ENCODE measurements at places on chromosomes 3 and 15.

GRCh38 chr3:122004991-122005565, 17.0 kb downstream of the ILDR1 start:
- DNase-seq: no peak

GRCh38 chr3:50290161-50290641, 2.0 kb downstream of the IFRD2 start:
- DNase-seq: no peak

- DNase-seq: no peak
Measured at GRCh38 chr3:41819236-41819635, 142.7 kb downstream of the ULK4 start.

DNA sequence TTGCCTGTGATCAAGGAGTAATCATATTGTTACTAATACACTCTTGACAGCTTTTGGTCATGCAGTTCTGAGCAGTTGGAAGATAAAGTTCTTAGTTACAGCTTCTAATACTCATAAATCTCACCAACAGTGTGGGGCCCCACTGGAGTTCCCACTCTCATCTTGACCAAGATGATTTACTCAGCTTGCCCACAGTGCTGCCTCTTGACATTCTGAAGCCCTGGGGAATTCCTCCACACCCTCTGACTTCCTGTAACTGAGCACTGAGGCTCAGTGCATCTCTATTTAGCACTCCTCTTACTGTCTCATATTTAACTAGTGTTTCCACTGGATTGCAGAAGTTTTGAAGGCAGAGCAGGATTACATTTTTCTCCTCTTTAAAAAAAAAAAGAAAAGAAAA, 1.9 kb upstream of the ARL6IP5 start:
- DNase-seq: peak; percentile 56

DNA sequence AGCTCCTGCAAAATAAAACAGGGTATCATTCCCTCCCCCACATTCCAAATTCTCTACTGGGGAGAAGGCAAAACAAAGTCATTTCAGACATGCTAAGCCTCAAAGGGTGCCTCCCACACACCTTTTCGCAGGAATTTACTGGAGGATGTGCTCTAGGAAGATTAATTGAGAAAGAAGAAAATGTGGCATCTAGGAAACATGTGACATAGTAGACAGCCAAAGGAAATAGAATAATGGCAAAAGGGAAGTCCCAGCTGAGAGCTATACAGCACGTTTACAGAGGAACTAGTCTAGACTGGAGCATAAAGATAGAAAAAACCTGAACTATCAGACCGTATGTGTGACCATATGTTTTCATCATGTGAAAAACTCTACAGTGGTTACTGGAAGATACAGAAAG, 58.8 kb upstream of the MELTF start:
- no peak for DNase-seq

DNA sequence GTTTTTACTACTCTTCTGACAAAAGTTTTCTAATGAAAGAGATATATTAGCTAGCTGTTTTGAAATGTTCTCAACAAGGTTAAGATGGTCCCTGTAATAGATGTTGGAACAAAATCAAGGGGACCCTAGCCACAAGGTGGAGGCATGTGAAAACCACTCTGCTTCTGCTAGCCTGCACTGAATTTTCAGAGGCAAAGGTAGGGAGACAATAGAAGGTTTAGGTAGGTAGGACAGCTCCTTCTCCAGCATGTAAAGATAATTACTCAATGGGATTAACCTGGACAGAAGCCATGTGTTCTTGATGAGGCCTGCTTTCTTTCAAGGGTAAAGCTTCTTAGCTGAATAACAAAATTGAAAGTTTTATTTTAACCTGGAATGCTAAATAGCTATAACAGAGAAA, 333.5 kb downstream of the LSAMP start:
- DNase-seq: no peak

GRCh38 chr15:45439521-45440260, 61.3 kb upstream of the GATM start:
- DNase-seq: no peak

DNA sequence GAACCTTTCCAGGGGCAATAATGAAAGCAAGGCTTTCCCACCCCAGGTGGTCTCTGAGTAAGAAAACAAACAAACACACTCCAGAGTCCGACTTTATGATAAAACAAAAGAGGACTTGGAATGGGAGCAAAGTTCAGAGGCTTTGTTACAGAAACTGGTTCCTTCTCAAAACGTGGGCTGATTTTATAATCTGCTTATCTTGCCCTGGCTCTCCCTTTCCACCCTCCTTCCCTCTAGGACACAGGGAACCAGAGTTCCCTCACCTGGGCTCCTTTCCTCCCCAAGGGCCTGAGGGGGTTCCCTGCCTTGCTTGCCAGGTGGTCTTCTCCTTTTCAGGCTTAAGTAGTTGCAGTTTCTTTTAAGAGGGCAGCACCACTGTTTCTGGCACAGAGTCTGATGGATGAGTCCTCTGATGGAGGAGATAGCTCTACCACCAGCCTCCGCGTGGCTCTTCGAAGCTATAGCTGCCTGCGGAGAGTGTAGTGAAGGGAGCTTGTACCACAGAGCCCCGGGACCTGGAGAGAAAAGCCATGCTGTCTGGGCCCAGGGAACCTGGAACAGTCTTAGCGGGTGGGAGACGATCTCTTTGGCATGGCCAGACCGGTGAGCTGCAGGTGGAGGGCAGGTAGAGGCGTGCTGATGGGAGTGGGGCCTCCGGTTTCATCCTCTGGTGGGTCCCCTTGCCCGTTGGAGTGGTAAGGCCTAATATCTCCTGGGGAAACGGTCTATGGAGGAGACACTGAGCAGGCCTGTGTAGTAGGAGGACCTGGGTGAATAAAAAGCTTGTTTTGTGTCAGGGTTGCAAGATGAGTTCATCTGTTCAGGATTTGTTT, 68.7 kb downstream of the SMAD6 start:
- no peak for DNase-seq

DNA sequence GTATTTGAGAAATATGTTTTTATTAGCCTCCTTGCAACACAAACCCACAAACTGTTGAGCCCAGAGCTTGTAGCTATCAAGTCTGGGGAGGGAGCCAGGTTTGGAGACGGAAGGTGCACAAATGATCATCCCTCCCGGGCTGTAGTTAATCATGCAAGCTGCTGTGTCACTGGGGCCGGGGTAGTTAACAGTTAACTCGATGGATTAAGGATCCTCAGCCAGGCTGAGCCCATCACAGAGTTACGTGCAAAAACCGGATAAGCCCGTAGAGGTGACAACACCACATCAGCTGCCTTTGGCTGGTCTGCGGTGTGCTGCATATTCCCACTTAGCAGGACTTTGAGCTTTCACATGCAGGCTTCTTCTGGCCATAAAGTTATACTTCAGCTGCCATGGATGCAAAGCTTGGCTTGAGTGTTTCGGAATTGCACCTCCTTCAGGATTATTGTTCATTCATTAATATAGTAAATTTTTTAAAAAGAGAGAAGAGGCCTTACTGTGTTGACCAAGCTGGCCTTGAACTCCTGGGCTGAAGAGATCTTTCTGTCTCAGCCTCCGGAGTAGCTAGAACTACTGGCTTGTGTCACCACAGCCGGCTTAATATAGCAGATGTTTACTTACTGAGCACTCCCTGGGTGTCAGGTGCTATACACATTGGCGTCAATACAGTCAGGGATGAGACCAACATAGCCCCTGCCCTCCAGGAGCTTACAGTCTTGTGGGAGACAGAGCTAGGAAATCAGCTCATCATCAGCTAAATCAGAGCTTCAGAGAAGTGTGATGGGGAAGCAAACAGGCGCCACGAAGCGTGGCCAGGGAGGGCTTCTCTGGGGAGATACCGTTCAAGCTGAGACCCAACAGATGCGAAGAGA, 226.8 kb upstream of the BHLHE40 start:
- no peak for DNase-seq

DNA sequence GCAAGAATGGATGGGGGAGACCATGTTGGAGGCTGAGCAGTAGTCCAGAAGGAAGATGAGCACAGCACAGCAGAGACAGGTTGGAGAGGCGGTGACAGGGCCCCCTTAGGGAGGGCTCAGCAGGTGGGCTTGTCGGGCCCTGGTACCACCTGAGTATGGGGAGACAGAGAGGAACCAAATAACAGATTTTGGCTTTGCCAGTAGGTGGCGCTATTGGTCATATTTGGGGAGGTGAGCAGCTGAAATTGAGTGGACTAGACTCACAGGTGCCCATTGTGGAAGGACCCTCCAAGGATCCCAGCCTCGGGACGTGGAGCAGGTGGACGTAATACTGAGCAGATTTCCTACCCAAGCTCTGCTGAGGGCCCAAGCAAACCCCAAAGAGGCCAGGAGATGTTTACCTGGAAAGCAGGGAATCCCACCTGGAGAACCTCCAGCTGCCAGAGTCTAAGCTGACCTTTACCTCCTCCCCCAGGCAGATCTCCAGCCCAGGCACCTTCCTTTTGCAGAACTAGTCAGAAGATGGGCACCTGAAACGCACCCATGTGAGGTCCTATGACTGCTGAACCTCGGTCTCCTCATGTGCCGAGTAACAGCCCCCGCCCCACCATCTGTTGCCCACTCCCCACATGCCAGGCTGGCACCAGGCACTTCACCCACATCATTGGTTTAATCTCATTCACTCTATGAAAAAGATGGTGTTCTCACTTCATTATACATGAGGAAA, 24.6 kb upstream of the CORO2B start:
- no peak for DNase-seq

DNA sequence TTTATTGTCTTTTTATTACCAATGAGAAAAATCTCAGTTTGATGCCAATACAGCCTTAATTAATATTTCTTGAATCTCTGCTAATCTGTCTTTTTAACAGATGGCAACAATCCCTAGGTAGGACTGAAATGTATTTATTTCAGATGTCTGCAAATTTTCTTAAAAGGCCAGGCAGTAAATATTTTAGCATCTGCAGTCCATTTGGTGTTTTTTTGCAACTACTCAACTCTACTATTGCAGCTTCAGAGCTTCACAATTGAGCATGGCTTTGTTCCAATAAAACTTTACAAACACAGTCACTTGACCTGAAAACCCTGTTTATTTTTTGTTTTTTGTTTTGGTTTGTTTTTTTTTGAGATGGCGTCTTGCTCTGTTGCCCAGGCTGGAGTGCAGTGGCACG, 82.7 kb downstream of the RARB start:
- DNase-seq: no peak

GRCh38 chr3:60759439-60759838, 491.8 kb downstream of the FHIT start:
- DNase-seq: no peak

DNA sequence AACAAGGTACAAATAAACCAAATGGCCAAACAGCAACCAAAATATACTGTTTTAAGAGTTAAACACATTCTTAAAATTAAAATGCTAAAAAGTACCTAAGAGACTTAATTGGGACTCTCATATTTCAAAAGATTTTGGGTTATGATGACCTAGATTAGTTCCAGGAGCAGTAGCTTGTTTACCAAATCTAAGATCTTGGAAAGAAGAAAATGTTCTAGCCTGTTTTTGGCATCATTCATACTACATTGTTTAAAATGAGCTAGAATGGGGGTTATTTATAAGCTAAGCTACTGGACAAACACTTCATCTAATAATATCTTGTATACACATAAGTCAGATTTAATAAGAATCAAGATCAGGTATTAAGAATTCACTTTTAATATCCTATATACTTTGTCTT, 22.8 kb downstream of the ATOSA start:
- no peak for DNase-seq

- DNase-seq: no peak
Measured at GRCh38 chr3:31039145-31039544, 144.7 kb upstream of the GADL1 start.

DNA sequence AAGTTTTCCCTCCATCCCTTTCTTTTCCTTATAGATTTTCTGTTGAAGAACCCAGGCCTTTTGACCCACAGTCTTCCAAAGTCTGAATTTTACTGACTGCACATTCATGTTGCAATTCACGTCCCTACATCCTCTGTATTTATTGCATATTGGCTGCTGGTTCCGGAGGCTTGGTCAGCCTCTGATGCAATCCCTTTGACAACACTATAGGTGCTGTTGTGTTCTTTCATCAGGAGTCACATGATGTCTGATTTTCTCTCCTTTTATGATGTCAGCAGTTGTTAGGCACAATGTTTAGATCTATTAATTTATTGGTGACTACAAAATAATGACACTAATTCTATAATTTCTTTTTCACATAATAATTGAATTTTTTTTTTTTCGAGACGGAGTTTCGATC, 8.7 kb downstream of the CYP1A1 start:
- DNase-seq: no peak

- no peak for DNase-seq
Measured at GRCh38 chr3:54243056-54243931, 120.9 kb downstream of the CACNA2D3 start.

GRCh38 chr3:161737171-161737570, 240.6 kb downstream of the OTOL1 start:
- DNase-seq: no peak

GRCh38 chr3:73608456-73609314, 16.1 kb downstream of the PDZRN3 start:
- no peak for DNase-seq

DNA sequence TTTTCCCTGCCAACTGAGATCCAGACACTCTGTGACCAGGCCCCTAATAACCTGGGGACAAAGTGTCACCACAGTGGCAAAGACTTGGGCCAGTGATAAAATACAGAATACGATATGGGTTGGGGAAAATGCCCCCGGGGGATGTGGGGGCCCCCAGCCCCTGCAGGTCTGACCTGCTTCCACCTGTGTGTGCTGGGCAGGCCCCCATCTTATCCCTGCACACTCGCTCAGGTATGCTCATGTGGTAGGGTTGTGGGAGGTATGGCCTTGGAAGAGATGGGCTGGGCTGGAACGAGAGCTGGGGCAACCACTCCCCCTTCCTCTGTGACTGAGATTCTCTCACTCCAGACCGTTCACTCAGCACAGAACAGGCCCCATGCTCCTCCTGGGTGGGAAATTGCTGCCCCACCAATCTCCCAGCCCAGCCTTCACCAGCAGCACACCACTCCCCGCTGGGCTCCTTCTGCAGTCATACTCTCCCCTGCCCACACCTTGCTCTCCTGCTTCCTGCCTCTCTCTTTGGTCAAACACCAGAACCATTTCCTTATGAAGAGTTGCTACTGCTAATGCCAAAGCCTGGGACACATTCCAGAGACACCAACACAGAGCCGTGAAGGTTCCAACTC, 9.6 kb upstream of the CPEB1 start:
- no peak for DNase-seq

GRCh38 chr3:4889896-4890295, 89.3 kb upstream of the BHLHE40 start:
- no peak for DNase-seq

GRCh38 chr3:156689608-156690007, 15.2 kb downstream of the TIPARP start:
- no peak for DNase-seq

- no peak for DNase-seq
Measured at GRCh38 chr3:852033-852432, 240.8 kb upstream of the CNTN6 start.

All from activated naive CD4-positive, alpha-beta T cell treated with anti-CD3 and anti-CD28 coated beads, Interleukin-2, amount 50 U/mL, for 72 hours (primary cell).